ENCODE measurements at places on chromosomes 2 and 18.

DNA sequence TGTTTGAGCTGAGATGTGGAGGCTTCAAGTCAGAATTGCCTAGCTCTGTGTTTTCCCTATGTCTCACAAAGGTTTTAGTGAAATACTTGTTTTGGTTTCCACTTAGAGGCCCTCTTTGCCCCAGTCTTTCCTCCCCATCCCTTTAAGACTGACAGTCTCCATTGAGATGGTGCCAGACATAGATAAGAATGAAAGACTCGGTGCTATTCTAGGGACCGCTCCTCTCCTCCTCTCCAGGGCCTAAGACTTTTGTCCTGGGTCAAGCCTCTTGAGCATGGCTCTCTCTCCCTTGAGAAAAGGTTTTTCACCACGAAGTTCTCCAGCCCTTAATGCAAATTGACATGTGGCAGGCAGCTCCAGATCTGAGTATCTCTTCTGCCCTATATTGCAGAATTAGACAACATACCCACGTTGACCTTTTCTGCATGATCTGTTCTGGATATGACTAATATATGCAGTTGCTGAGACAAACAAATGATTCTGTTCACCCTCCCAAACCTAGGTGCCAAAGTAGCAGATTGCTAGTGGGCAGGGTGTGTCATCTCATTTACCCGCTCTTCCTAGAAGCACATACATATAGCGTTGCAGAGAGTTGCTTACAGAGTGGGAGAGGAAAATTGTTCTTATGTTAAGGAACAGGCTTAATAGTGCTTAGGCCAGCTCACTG lies 47.5 kb upstream of the ACSL3 start:
- DNase-seq = peak; percentile 89

- no peak for DNase-seq
Measured at GRCh38 chr2:26471766-26472706, 5.9 kb downstream of the OTOF start.

GRCh38 chr2:107687073-107687472 lies 139.6 kb upstream of the RGPD4 start:
- DNase-seq = no peak

DNA sequence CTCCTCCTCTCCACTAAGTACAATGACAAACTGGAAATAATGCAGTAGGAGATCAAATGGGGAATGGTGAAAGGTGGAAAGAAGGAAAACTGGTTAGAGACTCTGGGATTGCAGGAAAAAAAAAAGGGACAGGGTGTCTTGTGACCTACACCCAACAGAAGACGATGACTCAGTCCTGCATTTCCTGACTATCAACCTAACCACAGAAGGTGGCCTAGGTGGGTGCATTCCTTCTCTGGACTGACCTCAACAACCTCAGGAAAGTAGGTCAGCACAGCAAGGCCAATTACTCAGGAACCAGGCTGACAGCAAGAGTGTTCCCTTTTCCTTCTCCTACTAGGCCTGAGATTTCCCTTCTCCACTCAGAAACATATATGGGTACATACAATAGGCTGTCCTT lies 1386.4 kb upstream of the ZEB2 start:
- no peak for DNase-seq

GRCh38 chr18:21741562-21742314 lies 1.1 kb downstream of the MIB1 start:
- peak; percentile 31 for DNase-seq

GRCh38 chr2:202290970-202291369 lies 25.4 kb downstream of the NOP58 start:
- no peak for DNase-seq
